ENCODE measurements at places on chromosomes 2 and 18.

GRCh38 chr2:47964722-47965434, 58.6 kb upstream of the FBXO11 start:
- DNase-seq: no peak

DNA sequence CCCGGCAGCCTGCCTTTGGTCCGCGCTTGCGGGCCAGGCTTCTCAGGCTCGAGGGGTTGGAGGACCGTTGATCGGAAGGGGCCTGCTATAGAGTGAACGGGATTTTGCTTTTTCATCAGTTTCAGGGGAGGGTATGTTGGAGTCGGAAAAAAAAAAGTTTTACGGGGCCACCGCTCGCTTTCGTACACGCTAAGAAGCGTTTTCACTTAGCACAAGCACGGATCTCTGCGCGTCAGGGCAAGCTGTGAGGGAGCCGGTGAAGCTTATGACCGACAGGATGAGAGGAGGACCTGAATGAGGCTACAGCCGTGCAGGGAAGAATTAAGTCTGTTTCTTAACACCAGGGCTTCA, 443 bp downstream of the CPSF3 start:
- peak; percentile 4 for DNase-seq

- DNase-seq: no peak
Observed at GRCh38 chr2:158616480-158617000, 159.8 kb downstream of the PKP4 start.

GRCh38 chr2:223731503-223731902, 105.9 kb downstream of the AP1S3 start:
- DNase-seq: no peak

DNA sequence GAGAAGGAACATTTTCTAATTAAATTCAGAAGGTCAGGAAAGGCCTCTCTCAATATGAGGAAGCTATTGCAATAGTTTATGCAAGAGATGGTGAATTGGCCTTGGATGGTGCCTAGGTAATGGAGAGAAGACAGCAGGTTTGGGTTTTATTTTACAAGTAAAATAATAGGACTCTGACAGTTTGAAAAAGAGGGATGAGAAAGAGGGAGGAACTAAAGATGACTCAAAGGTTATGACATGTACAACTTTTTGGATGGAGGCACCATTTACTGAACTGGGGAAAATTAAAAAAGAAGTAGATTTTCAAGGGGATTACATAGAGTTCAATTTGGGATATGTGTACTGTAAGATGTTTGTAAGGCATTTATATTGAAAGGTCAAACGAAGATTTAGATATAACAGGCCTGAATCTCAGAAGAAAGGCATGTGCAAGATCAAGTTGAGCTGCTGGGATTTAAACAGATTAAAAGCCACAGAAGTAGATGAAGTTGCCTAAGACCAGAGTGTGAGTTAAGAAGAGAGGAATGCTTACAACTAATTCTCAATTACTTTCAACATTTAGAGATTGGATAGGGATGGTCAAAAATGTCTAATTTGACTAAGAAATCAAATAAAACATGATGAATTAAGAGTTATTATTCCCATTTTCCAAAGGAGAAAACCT, 12.3 kb upstream of the ASNSD1 start:
- no peak for DNase-seq

DNA sequence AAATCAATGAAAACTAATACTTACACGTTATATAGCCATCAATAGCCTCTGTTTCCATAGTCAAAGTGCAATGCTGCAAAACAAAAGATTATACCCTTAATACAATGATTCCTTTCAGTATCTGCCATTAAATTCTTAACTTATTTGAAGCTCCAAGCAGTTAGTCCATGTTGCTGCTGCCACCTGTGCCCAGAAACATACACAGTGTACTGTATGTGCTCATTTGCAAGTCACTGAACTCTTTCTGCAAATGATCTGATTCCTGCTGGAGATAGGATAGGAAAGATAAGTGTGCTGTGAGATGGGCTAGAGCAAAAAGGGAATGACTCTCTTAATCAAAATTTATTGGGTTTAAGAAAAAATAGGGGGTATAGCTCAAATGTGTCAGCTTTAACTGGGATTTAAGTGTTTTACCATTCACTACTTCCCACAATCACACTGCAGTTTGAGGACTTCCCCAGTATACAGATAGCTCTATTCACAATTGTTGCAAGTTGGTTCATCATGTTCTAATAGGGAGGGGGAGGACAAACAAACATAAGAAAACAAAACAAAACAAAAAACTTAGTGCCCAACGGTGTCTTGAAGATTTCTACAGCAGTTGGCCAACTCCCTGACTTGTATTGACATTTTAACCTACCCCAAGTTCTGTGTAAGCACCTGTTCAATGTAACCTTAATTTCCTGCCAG, 2.7 kb downstream of the IKZF2 start:
- peak; percentile 29 for DNase-seq

- no peak for DNase-seq
Observed at GRCh38 chr18:62928326-62928725, 213.0 kb downstream of the PHLPP1 start.

Data from GF-D8 (cell line).